Stimulated activated CD4-positive, alpha-beta T cell treated with anti-CD3 and anti-CD28 coated beads, TNF-alpha, amount 100 ng/mL, for 48 hours (primary cell): ENCODE measurements at places on chromosomes 6 and 20.
A peak's percentile ranks its signal among the peaks of the same experiment; 100 is the strongest.

GRCh38 chr6:13765570-13765969, 48.8 kb downstream of the MCUR1 start:
- no peak for DNase-seq

DNA sequence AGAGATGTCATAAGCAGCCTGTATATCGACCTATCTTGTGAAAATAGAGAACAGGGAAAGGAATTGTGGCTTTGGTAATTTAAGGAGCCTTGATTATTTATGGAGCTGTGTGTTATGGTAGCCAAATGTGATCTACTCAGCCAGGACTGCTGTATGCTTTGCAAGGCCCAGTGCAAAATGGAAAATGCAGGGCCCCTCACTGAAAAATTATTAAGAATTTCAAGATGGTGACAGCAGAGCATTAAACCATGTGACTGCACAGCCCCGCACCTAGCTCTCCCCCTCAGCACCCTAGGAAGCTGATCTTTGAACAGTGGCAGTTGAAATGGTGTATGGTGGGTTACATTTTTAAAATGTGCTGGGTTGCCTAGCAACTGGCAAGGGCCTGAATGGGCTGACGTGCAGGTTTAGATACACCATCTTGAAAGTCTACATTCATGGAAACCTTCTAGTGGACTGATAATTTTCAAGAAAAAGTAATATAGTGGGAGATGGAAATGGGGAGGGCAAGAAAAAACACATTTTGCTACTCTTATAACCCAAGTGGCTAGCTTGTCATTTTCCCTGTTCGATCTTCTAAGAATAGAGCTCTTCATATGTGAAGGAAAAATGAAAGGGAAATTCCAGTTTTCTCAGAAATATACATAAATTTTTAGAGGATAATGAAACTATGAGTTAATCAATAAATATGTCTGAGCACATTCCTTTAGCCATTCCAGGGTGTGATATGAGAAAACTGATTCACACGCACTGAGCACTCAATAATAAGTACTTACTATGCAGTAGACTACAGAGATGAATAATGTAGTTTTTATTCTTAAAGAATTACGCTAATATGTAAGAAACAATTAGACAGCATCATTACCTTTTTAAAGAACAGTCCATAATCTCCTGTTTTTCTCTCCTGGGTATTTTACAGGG, 208.0 kb downstream of the ARHGAP18 start:
- DNase-seq: no peak

GRCh38 chr6:123507582-123507981, 129.2 kb downstream of the TRDN start:
- no peak for DNase-seq

- DNase-seq: no peak
These were observed 503.6 kb downstream of the MMUT start for GRCh38 chr6:48959251-48960060.

DNA sequence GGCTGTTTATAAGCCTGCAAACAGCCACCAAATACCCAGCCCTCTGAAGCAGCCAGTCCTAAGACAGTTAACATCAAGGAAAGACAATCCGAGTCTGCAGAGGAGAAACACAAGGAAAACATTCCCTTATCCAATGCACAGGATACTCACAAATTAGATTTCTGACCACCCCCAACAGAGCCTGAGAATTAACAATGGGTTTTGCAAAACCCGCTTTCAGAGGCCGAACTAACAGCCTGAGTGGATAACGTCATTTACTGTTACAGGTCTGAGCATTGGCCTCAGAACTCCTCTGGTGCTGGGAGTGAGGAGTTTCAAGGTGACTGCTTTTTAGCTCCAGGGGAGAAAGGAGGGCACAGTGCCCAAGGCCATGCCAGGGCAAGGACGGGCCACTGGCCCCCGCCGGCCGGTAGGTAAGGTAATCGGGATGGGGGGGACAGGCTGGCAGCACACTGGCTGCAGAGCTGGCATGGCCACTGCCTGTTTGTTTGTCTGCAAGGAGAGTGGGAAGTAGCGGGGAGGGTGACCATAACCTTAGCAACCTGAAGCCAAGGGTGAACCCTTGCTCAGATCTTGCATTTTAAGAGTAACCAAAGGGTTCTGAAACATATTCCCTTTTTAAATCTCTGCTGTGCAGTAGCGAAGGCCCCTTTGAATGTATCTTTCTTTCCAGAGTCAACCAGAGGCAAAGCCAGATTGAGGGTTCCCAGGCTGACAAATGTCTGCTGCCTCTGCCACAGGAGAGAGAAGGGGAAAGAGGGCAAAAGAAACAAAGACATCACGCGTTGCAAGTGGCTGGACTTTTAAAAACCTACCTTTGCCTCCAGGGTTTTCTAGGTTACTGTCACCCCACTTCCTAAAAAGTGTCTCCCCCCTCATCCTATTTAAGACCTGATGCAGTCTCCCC, 3.9 kb downstream of the ZMYND8 start:
- no peak for DNase-seq

DNA sequence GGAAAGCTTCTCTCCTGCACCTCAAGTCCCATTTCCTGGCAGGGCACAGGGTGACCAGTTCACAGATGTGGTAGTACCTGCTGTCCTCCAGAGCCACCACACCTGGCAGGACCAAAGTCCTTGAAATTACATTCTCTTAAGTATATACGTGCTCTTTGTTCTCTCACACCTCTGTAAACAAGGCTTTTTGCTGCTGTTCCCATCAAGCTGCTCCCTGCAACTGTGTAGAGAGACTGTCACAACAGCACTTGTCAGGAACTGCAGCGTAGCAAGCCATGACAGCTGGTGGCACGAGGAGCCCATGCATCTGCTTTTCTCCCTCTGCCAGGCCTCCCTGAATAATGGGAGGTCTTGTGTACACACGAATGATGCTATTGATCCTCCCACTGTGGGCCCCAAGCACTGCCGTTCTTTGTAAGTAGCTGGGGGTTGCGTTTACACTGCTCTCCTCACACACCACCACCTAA, 431.8 kb downstream of the CD83 start:
- no peak for DNase-seq

DNA sequence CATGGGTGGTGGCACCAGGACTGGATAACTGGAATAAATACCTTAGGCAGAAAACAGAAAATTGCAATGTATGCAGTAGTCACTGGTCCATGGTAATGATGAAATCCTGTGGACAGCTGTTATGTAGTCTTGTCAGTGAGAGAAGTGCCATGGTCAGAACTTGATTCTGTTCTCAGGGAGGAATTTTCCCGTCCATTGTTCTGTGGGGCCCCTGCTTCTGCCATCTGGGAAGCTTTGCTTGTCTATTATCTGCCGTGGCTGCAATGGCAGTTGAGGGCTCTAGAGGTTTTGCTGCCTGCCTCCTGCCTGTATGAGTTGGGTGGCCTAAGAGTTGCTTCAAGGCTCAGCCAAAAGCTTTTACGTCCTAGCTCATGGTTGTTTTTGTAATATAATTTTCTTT, 126.8 kb upstream of the SLC35B3 start:
- DNase-seq: no peak

DNA sequence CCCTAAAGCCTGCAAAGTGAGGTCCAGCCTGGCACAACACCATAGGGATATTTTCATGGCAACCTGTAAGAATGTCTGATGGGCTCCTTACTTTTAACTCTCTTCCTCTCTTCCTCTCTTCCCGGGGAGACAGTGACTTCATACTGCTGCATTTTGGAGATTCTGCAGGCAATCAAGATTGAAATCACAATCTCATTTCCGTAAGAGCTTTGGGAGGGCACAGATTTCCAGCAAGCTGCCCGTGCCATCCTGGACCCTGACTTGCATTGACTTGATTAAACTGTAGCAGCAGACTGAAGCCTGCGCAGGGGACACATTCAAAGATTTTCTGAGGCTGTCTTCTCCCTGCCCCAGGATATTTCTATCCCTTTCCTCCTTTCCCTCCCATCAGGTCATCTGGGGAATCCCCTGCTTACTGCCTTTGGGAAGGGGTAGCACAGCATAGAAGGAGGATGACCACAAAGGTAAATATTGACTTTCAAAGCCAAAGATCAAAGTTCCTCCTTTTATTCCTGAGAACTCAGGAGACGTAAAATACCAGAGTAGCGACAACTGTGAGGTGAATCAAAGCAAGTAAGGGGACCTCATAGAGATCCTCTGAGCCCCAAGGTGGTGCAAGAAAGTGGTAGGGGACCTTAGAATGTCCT, 504.0 kb upstream of the ARID1B start:
- no peak for DNase-seq

DNA sequence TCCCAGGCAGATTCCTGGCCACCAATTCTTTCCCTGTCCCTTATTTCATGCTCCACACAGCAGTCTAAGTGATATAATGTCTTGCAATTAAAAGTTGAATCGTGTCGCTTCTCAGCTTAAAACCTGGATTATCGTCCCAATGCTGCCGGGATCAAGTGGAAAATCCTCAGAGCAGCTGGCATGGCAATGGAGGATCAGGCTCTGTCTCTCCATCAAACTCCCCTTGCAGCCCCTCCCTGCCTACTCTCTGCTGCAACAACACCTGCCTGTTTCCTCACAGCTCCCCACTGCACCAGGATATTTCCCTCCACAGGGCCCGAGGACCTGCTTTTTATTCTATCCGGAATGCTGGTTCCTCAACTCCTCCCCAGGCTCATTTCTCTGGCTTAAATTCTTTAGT, 277.1 kb downstream of the SYNE1 start:
- no peak for DNase-seq

GRCh38 chr6:145271040-145271439, 464.3 kb downstream of the EPM2A start:
- DNase-seq: no peak

GRCh38 chr20:48313324-48313723, 514.5 kb downstream of the PREX1 start:
- no peak for DNase-seq

- no peak for DNase-seq
These were observed 182.0 kb downstream of the DOK5 start for GRCh38 chr20:54657268-54657826.

- no peak for DNase-seq
These were observed 250.3 kb downstream of the TTLL2 start for GRCh38 chr6:167575158-167575696.

DNA sequence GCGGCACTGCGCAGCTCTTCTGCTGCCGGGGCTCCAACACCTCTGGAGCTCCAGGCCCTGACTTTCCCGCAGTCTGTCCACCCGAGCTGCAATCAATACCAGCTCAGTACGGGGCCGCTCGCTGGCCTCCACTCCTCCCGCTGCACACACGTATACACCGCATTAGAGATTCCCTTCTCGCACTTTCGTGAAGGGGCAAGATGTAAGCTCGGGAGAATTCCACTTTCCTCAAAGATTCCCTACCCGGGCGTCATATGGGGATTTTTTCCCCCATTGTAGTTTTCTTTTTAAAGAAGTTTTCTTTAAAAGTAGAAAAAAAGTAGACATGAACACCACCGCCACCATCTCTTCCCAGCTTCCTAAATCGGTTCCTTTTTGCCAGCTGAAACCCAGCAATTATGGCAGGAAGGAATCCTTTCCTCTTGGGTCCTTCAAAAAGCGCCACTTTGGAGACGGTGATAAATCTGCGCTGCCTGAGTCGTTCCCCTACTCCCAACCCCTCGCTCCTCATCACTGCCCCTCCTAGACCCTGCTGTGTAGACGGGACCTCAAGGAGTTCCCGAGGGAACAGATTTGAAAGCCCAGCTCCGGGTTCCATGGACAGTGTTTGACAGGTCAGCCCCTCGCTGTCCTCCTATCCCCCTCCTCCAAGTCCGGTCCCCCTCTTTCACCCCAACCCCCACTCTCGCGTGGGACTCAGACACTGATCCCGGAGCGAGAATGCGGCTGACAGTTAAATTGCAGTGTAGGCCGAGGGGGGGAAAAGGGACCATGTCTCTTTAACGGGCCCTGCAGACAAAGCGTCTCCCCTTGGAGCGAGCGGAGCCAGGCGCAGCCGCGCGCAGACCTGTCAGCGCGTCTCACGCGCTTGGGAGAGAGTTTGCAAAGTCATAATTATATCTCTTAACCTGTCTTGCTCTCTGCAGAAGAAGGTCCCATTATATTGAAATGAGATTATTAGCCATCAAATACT, 39.5 kb downstream of the NCR2 start:
- no peak for DNase-seq

DNA sequence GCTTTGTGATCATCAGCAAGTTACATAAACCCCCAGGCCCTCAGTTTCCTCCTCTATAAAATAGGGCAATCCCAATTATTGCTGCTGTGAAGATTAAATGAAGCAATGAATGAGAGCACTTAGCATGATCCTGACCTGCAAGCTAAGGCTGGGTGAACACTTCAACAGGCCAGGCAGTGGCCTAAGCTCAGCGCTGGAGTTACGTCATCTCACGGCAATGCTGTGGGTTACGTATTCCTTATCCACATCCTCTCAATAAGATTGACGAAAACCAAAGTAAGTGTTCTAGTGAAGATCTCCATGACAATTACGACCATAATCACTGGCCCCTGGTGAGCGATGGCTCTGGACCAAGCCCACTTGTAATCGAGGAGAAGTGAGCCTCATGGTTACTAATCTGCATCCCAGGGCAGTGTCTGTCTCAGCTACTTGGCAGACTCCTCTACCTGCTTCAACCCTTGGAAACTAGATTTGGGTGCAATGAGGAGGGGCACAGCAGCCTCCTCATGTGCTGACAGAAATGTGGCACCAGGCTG, 274.1 kb upstream of the ARID1B start:
- no peak for DNase-seq

GRCh38 chr6:113317891-113318574, 539.1 kb upstream of the MARCKS start:
- DNase-seq: no peak

DNA sequence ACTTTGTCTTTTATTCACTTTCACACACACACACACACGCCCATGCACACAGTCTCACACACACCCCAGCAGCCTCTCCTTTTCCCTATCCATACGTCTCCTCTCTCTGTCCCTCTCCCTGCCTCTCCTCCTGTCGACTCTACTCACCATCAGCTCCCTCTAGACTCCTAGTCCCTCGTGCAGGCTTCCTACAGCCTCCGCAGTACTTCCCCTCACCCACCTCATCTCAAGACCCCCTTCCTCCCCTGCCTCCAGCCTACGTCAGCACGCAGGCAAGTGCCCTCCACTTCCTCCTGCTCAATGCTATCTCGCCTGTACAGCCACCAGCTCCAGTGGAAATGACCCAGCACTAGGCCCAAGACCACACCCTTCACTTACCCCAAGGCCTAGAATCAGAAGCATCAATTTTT, 820 bp upstream of the TREML2 start:
- DNase-seq: no peak

- no peak for DNase-seq
These were observed 657.5 kb upstream of the GJE1 start for GRCh38 chr6:141475259-141475658.

GRCh38 chr20:63497138-63497945, 1.5 kb downstream of the EEF1A2 start:
- no peak for DNase-seq

GRCh38 chr20:433300-433975, 25.3 kb downstream of the RBCK1 start:
- peak; percentile 64 for DNase-seq

- no peak for DNase-seq
These were observed 243.0 kb upstream of the KHDRBS2 start for GRCh38 chr6:62528894-62529526.

DNA sequence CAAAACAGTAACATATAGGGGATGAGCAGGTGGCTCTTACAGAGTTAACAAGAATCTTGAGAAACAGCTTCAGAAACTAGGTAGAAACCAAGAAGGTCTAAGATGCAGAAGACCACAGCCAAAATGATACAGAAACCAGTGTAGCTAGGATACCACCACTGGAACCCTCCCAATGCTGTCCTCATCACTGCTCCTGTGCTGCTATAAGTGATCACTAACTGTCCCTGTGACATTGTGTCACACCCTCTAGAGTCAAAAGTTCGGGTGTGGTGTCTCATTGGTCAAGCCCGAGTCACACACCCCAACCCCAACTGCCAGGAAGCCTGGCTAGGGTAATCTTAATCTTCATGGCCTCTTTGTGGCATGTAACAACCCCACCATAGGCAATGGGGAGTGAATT, 153.1 kb downstream of the RCAN2 start:
- no peak for DNase-seq

GRCh38 chr20:51036226-51036625, 13.3 kb upstream of the KCNG1 start:
- no peak for DNase-seq
